ENCODE measurements at places on chromosomes 1 and 21.

GRCh38 chr1:86151427-86151826 lies 5.1 kb downstream of the COL24A1 start:
- DNase-seq: no peak

DNA sequence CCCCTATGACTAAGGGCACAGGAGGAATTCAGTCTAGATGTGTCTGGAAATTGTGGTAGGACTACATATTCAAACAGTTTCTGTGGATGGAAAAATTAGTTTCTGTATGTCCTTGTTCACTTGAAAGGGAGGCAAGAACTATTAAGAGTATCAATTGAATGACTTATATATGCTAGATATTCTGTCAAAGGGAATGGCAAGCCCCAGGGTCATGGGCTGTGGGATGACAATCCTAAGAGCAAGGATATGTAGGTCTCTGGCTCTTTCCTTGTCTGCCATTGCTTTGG lies 383.5 kb upstream of the B3GALT2 start:
- no peak for DNase-seq

GRCh38 chr21:43276811-43277210 lies 108.0 kb downstream of the CRYAA start:
- DNase-seq: no peak

DNA sequence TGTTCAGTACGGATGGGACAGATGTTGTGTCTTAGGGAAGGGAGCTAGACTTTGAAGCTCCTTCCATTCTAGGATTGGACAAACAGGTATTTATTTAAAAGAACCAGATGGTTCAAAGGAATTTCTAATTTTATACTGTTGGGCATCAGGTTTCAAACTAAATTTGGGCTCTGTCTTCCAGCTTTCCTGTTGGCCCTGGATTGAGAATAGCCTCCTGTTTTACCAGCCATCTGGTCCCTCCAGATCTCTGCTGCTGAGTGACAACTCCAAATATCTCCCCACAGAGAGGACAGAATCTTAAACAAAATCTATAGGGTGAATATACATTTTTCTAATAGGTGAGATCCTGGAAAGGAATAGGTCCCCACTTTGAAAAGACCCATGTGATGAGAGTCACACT lies 52.5 kb upstream of the CNIH3 start:
- no peak for DNase-seq

- peak; percentile 37 for DNase-seq
Measured at GRCh38 chr1:67850151-67850551, 16.9 kb upstream of the GNG12 start.

GRCh38 chr1:17923666-17924065 lies 168.5 kb downstream of the ACTL8 start:
- DNase-seq: no peak

DNA sequence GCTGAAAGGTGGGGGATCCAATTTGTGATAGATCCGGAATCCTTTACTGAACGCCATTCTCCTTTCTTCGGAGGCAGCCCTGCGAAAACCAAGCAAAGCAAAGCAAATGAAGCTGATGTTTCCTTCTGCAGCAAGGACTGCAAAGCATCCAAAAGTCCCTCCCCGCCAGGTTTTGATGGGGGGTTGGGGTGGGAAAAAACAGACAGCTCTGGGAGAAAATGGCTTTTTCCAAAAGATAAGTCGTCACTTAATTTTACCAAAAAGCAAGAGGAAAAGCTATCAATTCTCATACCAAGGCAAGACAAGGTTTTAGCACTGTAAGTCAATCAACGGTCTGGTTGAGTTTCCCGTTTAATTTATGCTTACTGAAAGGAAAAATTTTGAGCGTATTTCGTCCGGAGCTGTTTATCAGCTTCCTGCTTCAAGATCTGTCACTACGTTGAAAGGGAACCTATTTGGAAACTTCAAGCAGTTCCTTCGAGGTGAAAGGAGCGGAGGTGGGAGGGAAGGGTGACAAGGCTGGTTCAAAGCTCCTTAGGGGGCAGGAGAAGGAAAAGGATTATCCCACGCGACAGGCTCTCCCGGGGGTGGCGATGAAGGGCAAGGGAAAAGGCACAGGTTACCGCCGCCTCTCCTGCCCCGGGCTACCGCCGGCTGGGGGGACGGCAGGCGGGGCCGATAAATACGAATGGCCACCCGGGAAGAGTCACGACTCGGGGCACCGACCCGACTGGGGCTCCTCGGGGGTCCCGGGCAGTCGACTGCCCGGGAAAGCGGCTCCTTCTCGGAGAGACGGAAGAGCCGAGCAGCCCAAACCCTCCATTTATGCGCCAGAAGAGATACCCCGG lies 750 bp downstream of the SYNJ1 start:
- peak; percentile 21 for DNase-seq

All from hindlimb muscle (tissue), 1 donor.